ENCODE measurements at places on chromosomes 6 and 20.

- DNase-seq: no peak
Measured at GRCh38 chr6:50851049-50851845, 32.6 kb downstream of the TFAP2B start.

DNA sequence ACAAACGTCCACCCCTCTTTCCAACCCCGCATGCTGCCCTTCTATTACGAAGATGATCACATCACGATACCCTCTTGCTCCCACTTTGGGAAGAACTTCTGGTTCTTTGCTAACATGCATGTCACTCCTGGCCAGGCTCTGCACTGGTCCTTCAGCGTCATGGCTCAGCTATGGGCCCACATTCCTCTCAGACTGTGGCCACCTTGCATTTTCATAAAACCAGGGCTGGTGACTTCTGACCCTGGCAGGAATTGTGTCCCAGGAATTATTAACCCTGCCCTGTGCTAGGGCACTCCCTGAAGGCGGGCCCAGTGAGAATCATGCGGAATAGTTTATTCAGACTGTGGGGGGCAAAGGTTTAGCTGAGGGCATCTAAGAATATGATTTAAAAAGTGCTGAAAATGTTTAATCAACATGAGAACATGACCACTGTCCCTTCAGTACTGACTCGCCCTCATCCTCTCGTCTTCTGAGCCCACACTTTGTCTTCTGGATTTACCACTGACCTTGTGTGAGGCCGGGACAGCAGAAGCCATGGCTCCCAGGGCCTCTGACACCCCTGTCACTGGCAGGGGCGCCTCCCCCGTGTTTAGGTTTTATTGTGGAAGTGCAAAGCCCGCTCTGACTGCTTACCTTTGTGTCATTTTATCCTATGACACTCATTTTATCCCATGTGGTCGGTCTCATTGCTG lies 38.1 kb upstream of the THBS2 start:
- DNase-seq: no peak

GRCh38 chr20:48706116-48706656 lies 121.6 kb downstream of the PREX1 start:
- DNase-seq: no peak

DNA sequence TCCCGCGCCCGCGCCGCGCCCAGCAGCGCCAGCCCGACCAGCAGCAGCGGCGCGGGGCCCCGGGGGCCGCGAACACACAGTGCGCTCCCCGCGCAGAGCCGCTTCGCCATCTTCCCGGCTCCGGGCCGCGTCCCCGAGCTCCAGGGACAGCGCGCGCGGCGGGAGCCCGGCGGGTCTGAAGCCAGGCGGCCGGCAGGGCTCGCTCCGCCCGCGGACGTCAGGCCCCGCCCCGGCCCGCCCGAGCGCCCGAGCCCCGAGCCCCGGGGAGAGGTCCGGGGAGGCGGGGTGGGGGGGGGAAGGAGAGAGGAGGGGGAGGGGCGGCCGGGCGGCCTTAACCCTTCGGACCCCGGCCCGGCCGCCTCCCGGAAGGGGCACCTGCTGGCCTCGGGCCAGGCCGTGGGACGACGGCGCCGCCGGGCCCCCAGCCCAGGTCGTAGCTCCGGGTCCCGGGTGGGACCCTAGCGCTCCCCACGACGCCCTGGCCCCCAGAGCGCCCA lies at the start of gene LAMA5:
Gene LAMA5 (minus strand): TSS at position 177 of the 497 bp plus-strand sequence. CDS start 67 bp downstream, at position 110.
- no peak for DNase-seq

- no peak for DNase-seq
Measured at GRCh38 chr6:82781620-82782204, 283.9 kb downstream of the UBE3D start.

DNA sequence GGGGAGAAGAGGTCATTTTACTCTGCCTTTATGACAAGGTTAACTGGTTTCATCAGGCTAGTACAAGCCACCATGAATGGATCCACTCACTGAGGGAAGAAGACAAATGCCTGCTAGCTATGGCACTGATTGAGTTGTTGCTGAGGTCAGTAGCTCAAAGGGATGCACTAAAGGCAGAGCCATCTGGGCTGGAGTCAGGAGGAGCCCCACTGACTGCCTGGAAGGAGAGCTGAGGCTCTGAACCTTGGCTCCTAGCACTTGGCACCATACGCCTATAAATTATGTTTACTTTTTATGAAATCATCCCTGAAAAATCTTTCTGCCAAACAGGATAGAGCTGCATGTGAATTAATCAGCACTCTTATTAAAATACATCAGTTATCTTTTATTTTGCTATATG lies 104.6 kb downstream of the DTD1 start:
- no peak for DNase-seq

- DNase-seq: no peak
Measured at GRCh38 chr6:107128175-107128574, 12.9 kb upstream of the BEND3 start.

GRCh38 chr6:25844518-25844917 lies 12.7 kb upstream of the SLC17A1 start:
- no peak for DNase-seq

DNA sequence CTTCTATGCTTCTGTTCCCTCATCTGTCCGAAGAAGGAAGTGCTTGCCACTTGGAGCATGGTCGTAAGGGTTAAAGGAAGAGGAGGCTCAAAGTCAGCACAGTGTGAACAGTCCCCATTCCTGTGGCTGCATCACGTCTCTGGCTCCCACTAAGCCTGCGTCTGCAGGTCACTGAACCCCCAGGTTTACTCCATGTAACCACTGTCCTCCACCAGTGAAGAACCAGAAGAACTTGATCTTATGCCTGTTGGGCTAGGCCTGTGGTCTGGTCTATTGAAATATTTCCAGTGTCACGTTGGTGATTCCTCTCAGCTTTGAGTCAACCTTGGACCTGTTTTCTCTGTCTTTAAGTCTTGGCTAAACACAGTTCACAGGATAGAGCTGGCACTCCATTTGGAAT lies 45.9 kb upstream of the SCP2D1 start:
- DNase-seq: no peak

DNA sequence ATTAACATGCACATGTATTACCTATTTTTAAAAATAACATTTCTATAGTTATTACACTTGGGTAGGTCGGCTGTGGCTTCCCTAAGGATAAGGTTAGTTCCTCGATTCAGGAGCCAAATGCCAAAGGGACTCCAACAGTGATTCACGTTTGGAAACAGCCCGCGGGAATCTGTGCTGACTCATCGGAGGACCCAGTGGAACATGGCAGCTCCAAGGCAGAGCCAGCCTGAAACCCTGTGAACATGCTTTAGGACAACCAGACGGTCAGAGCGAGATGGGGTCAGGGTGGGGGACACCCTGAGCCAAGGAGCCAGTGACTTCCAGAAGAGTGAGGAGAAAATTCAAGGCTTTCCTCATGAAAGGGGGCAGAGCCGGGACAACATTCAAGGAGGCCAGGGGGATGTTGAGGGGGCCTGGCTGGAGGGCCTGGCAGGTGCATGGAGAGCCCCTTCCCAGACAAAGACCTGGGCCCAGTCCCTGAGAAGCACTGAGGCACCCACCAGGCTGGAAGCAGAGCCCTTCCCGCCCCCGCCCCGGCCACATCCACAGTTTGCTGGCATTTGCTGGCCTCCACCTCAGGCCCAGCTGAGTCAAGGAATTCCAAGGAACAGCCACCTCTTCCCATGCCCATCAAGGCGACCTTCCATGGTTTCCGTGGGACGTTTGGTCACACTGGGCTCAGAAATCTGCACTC lies 133.2 kb downstream of the SNX5 start:
- DNase-seq: no peak

DNA sequence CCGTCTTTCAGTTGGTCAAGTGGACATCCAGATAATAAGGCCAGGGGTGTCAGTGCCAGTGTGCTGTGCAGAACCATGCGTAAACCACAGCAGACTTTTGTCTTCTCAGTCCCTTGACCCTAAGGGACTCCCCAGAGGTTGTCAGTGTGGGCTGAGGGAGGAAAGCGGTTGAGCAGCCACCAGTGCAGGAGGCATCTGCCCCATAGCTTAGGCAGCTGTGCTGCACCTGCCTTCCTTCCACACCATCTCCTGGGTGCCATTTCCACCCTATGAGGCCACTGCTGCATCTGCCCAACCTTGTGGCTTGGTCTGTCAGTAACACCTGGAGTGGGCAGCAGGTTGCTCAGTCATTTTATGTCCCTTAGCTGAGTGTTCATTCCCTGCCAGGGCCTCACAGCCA lies 26.0 kb downstream of the PRPF6 start:
- DNase-seq: no peak

Data from NCI-H2029 treated with DMSO at 0.1 percent for 48 hours (cell line).